ENCODE measurements at places on chromosomes 3 and 15.

DNA sequence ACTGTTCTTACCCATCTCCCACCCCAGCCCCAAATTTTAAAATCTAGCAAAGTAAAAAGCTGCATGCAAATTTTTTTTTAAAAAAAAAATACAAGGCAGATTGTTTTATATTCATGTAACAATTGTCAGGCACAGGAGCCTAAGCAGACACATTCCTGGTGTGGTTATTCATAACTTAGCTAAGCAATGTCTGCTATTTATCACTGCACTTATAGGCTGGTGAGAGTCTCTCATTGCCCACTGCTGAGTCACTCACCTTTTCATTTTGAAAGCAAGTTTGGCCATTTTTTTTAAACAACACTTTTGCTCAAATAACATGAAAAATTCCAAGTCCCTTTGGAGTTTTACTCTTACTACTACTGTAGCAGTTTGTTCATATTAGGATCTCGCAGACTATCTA, 413.9 kb downstream of the RBMS3 start:
- no peak for DNase-seq

- no peak for DNase-seq
These were observed 48.6 kb upstream of the CHRNB4 start for GRCh38 chr15:78689626-78690025.

DNA sequence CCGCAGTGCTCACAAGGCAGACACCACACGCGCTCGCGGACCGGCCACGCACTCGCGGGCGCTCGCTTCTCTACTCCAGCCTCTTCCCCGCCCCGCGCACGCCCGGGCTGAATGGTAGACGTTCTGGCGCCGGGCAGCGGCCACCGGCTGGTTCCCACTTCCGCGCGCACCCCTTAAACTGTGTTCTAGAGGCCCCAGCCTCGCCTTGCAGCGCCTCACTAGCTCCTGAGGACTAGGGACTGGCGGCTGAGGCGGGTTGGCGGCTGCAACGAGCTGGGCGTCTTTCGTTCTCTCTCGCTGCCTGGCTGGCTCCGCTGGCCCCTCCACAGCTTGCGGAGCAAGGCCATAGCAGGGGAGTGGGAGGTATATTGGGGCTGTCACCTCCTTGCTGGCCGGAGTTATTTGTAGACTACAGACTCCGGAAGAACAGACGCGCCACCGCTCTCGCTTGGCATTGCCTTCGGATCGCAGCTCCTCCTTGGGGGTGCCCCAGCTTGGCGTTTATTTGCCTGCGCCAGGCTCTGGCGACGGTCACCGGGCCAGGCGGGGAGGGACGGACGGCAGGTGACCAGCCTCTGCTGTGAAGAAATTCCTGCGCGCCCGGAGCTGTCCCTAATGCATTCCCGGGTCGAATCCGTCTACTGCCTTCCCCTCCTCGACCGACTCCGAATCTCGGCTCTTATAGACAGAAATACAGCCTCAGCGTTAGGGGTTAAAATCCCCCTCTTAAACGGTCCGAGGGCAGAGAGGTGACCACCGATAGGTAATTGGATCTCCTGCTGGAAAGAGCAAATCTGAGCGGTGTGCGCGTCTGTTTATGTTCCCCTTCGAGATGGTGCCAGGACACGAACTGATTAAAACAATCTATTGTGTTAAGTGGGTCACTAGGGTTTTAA, 1.3 kb downstream of the GREM1 start:
- DNase-seq, result no peak

DNA sequence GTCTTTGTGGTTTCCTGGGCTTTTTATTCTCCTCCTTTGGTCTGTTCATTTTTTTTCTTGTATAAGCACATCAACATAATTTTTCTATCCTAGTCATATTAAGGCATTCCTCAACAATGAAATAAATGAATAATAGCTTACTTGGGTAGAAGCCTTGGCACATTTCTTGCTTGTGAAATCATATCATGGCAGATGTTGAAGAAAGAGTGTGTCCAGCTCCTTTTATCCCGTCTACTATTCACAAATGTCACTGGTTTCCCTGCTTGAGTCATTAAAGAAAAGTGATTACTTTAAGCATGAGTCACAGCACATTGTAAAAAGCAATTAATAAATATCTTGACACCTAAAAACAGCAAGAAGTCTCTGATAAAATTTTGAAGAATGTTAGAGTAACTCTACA, 42.1 kb downstream of the MINAR1 start:
- no peak for DNase-seq

GRCh38 chr15:38905632-38906031, 341.0 kb upstream of the RASGRP1 start:
- DNase-seq, result no peak

DNA sequence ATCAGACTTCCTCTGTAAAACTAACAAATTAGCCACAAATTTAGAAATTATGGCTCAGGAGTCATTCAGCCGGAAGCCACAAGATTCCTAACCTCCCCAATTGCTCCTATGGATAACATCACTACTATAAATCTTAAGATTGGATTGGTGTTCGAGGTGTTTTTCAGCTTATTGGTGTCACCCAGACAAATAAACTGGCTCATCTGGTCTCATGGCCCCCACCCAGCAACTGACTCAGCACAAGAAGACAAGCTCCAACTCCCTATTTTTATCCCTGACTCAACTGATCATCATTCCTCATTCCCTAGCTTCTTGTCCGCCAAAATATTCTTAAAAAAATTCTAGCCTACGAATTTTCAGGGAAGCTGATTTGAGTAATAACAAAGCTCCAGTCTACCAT, 135.1 kb upstream of the STRIT1 start:
- DNase-seq, result no peak

- no peak for DNase-seq
These were observed 13.9 kb upstream of the RTP1 start for GRCh38 chr3:187183210-187183862.

DNA sequence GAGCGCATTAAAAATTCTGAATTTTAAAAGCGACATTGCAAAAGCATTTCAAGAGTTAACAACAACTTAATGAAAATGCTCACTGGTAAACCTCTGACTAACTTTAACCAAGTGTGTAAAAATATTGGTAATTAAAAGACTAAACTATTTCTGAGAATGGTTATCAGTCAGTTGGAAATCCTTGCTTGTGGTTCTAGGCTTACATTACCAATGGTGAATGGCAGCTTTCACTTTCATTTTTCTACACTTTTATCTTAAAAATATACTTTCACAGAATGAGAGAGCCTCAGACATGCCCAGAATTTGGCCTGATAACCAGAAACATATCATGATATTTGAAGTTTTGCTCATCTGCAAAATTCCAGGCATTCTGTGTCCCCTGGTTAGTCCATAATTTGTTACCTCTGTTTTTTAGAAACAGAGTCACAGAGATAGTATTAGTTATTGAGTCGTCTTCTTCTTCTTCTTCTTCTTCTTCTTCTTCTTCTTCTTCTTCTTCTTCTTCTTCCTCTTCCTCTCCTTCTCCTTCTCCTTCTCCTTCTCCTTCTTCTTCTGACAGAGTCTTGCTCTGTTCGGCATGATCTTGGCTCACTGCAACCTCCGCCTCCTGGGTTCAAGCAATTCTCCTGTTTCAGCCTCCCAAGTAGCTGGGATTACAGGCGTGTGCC, 5.5 kb upstream of the RNF111 start:
- DNase-seq, result no peak

DNA sequence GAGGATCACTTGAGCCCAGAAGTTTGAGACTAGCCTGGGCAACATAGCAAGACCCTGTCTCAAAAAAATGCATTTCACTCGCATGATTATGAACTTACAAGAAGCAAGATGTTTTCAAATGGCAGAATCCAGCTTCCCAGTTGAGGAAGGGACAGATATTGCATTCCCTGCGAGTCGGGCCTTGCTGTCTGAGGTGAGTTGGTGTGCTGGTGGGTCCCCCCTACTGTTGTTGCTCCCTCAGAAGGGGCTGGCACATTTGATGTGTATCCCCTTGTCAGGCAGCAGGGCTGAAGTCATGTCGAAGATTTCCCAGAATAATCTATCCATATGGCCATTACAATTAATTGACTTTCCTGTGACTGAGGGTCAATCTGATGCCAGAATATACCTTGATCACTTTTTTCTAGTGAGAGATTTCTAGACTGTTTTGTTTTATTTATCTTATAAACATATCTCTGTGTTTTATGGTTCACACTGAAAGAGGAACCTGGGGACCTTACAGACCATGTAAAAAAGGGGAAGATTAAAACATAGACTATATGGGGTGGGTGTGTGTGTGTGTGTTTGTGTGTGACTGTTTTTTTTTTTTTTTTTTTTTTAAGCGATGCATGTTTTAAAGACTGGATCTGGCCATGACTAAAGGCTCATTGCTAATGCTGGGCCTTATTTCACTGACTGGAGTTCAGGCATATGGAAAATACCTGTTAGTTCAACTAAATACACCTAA, 112.1 kb upstream of the MRPS22 start:
- DNase-seq, result no peak

DNA sequence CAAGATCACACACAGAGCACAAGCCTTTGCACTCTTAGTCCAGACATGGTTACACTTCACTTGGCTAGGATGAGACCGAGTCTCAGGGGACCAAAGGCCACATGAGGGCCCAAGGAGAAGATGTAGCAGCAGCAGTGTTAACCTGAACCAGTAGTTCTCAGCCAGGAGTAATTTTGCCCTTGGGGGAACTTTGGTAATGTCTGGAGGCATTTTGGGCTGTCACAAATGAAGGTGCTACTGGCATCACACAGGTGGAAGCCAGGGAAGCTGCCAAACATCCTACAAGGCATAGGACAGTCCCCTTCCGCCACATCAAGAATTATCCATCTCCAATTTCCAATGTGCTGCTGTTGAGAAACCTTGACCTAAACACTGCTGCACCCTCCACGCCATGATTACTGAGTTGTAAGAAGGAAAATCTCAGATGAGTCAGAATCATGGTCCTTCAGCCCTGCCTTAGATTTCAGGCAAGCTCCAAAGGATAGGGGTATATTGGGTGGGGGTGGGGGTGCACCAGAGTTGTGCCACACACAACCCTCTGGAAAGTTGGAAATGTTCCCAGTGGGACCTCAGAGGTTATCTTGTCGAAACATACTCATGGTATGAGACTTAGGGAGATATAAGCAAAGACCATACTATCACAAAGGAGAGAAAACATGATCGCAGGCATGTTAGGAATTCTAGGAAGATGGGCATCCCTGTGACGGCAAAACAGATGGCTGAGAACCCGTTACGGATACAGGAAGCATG, 36.2 kb downstream of the SEMA5B start:
- no peak for DNase-seq

DNA sequence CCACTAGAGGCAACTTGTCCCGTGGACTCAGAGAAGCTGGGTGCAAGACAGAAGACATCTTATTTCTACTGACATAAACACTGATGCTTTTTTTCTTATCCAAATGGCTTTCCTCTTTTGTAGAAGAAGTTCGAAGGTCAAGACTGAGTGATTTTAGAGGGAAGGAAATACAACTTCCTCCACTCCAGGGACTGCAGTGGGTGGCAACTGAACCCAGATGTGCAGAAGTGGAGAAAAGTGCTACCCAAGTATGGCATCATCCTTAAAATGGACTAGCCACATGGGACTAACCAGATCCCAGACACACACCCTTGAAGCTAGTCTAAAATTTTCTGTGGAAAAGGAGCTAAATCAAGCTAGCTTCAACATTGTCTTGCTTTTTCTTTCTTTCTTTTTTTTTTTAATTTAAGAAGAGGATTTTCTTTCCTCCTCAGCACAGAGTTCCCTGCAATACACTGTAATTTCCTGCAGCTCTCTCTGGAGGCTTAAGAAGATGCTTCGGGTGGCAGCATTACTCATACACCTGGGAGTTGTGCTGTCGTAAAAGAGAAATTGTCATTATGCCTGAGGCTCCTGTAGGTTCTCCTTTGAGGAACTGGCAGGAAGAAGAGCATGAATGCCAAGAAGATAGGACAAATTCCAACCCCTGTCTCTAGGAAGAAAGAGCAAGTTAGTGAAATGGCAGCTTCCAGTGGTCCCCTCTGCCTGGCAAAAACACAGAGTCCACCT, 3.8 kb upstream of the FRMD4B start:
- no peak for DNase-seq
